ENCODE measurements at places on chromosomes 12 and 14. TPM values are rescaled to one million over a fixed set of nuclear protein-coding genes. Genes with fewer than 3 reads are reported as not detected.
A peak's percentile ranks its signal among the peaks of the same experiment; 100 is the strongest.

DNA sequence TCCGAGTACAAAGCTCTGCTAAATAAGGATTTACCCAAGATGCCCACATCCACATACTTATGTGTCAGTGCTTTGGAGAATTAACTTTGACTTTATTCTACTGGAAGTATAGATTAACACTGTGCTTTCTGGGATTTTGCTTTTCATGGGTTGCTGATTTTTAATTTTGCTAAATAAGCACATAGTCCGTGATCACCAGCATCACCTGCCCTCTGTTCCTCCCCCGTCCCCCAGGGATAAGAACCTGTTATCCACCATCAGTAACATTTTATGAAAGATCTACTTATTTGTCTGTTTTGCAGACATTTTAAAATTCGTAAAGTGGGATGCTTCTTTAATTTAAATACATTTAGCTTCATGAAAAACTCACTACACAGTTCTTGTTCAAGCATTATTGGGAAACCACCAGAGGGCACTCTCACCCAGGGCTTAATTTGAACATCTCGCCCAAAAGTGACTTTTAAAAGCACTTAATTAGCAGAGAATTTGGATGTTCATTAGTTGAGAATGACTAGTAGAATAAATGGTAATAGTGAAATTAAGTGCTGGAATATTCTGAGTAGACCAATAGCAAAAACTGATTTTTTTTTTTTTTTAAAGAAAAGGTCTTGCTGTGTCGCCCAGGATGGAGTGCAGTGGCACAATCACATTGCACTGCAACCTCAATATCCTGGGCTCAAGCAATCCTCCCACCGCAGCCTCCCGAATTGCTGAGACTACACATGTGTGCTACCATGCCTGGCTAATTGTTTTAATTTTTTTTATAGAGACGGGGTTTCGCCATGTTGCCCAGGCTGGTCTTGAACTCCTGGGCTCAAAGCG, 35.7 kb downstream of the MRPL42 start:
- DNase-seq: peak; percentile 67

- no peak for DNase-seq
Observed at GRCh38 chr14:104313674-104314073, 175.3 kb downstream of the KIF26A start.

- DNase-seq: no peak
Observed at GRCh38 chr12:47378222-47378582, 298.4 kb upstream of the AMIGO2 start.

DNA sequence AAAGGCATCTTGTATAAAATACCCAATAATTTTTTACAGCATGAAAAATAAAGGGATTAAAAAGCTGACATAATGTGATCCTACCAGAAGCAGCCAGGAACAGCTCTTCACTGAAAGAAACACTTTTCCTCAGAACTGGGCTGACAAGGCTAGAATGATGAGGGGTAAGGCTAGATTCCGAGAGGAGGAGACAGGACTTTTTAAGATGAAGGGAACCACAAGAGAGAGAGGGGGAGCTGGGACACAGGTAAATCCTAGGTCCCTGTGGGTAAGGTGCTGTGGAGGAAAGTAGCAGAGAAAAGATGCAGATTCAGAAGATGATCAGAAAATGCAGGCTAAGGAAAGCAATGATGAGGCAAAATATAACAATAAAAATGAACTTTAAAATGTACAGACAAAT, 29.5 kb downstream of the C2CD5 start:
- no peak for DNase-seq

DNA sequence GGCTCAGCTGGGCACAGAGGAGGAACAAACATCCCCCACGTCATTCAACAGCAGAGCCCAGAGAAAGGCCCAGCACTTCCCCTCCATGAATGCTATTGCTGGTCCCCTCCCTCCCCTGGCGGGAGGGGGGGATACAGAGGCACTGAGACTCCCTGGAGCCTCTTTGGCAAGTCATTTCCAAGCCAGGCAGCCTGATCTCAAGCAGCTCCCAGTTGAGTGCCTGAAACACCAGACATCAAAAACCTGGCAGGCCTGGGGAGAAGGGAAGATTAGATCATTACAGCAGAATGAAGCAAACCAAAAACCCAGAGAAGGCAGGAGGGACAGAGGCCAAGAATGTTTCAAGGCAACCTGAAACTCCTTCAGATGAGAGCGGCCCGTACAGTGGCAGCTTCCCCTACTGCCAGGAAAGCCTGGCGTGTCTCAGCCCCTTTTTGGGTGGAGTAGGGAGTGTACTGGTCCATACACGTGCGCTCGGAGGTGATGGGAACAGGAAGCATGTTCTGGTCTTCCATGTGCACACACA, 92.1 kb downstream of the LRRC74A start:
- DNase-seq: no peak

GRCh38 chr12:20350495-20350894, 17.8 kb upstream of the PDE3A start:
- no peak for DNase-seq

- DNase-seq: no peak
Observed at GRCh38 chr12:91017043-91017442, 12.3 kb upstream of the EPYC start.

DNA sequence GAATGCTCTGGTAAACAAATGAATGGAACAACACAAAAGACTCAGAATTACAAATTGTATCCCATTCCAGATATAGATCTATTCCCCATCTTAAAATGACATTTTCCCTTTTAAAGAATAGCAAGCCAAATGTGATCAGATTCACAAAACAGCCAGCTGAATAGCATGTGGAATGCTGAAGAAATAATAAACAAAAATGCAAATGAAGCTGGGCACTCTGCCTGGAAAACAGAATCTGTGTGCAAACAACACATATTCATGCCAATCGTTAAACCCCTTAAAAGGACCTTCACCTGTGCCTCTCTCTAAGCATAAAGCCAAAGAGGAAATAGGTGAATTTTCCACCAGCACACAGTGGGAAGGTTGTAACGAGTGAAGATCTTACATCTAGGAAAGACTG, 67.9 kb upstream of the PDZRN4 start:
- DNase-seq: no peak

GRCh38 chr14:32728976-32729375, 209.7 kb upstream of the NPAS3 start:
- no peak for DNase-seq

DNA sequence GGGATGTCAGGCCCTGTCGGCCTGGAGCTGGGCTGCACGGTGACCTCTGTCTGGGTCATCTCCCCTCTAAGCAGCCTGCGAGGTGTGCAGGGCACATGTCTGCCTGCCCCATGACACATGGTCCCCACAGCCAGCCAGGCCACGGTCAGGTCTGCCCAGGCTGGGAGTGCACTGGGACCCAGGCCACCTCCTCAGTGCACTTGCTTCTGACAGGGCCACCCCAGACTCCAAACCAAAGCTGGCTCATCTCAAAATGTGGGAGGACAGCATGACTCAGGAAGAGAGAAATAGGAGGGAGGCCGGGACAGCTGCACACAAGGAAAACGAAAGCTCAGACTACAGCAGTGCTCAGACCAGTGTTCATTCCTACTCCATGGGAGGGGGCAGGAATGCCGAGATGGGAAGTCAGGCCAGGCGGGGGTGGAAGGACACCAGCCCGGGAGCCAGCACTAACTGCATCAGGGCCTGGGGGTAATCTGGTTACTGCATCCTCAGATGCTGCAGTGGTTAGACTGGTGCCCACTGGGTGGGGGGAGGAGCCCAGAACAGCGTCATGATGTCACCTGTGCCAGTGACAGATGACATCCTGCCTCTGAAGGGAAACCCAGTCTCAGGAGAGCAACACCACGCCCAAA, 4.0 kb downstream of the P2RX2 start:
- peak; percentile 96 for DNase-seq

GRCh38 chr14:99315197-99315596, 43.2 kb upstream of the BCL11B start:
- no peak for DNase-seq

GRCh38 chr14:23033801-23034497, 751 bp downstream of the PSMB5 start:
- DNase-seq: no peak

- DNase-seq: no peak
Observed at GRCh38 chr12:47100160-47100559, 20.4 kb upstream of the AMIGO2 start.

DNA sequence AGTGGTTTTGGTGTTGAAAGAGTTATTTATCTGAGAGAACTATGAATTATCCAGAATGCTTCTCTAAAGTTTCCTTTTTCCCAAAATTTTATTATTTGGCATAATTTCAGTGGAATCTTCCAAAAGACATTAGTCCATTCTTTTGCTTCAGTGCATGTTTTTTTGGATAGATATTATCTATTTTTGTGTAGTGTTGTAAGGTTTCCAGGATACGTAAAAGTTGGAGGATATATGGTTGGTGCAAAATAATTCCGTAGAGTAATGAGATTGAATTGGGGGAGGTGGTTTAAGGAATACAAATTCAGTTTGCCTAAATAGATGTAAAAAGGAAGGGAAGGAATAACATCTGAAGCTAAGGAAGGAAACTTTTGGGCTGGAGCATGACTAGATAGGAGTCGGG, 186.6 kb downstream of the RGS6 start:
- no peak for DNase-seq

DNA sequence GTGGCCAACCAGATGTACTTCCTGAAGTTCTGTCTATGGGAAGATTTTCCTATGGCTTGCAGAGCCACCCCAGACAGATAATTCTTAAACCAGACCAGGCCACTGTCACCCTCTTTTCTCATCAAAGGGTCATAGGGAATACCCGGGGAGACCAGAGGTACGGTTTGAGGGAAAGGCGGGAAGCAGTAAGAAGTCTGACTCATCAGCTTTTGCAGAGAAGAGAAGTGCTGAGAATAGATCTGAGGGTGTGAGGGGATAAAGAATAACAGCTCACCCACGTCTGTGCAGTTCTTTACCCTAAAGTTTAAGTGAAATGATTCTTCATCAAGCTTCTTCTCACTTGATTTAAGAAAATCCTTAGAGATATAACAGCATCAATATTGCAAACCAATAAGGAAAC, 21.3 kb upstream of the POC1B start:
- no peak for DNase-seq

DNA sequence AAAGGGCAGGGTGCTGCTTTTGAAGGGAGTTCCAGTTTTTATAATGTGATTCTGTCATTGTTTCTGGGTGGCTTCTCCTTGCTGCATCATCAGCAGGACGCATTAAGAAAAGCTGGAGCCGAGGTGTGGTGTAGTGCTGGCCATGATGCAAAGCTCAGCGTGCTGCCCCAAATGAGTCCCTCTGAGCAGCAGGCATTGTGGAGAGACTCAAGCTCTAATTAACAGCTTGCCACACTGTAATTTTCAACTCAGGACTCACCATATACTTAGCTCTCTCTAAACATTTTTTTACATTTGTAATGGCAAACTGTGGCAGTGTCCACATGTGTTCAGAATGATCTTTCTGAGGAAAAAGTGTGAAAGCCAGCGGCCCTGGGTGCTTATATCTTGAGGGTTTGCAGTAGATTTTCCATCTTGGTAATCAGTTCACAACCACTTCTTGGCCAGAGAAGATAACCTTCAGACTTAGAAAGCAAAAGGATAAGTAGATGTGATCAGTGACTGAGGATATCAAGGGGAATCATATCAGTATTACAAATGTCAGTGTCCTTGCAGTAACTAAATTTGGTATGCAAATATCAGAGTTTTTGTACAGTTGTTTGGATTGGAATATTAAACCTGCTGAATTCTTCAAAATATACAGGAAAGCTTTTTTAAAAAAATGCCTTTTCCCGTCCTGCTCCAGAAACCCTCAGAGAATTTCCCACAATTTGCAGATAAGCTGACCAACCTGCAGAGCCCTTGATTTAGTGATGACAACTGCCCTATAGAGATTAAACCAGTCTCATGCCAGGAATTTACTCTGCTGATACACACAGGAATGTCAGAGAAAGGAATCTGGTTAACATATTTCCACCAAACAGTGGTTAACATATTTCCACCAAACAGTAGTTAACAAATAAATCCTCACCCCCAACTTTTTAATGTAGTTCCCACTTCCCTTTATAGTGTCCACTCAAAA, 63.6 kb downstream of the DAAM1 start:
- no peak for DNase-seq

GRCh38 chr12:6135071-6135470, 10.6 kb upstream of the VWF start:
- no peak for DNase-seq

- DNase-seq: no peak
Observed at GRCh38 chr12:71124835-71125460, 32.9 kb downstream of the TSPAN8 start.

- no peak for DNase-seq
Observed at GRCh38 chr14:95146079-95146771, 11.1 kb downstream of the DICER1 start.

- DNase-seq: no peak
Observed at GRCh38 chr12:48106681-48107613, 1.1 kb upstream of the SENP1 start.

- DNase-seq: peak; percentile 80
Observed at GRCh38 chr12:125861299-125862281, 796.4 kb downstream of the AACS start.

DNA sequence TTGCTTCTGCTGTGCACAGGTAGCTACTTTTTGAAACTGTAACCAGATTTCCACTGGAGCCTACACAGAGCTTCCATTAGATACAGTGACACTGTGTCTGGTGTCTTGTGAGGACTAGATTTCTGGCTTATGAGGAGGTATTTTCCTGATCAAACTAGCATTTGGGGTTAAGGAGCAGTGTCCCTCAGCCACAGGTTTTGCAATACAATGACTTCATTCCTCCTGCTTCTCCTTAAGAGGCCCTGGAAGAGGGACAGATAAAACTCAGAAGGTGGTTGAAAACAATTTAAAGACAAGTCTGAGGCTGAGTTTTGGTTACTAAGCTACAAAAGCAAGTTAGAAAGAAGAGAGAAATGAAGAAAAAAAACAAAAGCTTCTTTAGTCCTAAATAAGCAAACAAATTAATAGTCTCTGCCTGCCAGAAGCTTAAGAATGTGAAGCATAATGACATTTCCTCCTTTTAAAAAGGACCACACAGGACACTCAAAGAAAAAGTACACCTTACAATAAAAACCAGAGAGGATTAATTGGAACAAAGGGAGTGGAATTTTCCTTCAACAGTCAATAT, 53.0 kb downstream of the PKP2 start:
- no peak for DNase-seq

GRCh38 chr12:116159593-116160200, 117.8 kb downstream of the MED13L start:
- DNase-seq: no peak

Gene NOP9
- total RNA-seq: 25.7 TPM

Gene GPR84
- 1.7 TPM for total RNA-seq

Gene NUP107
- 34.4 TPM for total RNA-seq

Gene CARMIL3
- 1.4 TPM for total RNA-seq

Gene SERPINA9
- not detected for total RNA-seq

Gene LMNTD1
- total RNA-seq: not detected

Gene PTGER2
- total RNA-seq: 10.0 TPM

Gene GDF3
- total RNA-seq: 0.66 TPM

Gene YY1
- 60.4 TPM for total RNA-seq

Gene MYF5
- total RNA-seq: not detected

Gene TBC1D30
- total RNA-seq: 8.7 TPM

Gene KRT77
- not detected for total RNA-seq

Gene HSPA2
- total RNA-seq: 41.9 TPM

Gene GZMH
- total RNA-seq: 0.91 TPM

Gene USP5
- total RNA-seq: 75.5 TPM

Gene RERG
- 44.7 TPM for total RNA-seq

Gene RHOJ
- total RNA-seq: 20.0 TPM

Gene LRP1-AS
- total RNA-seq: not detected

Gene PPHLN1
- total RNA-seq: 51.9 TPM

Gene TPPP2
- total RNA-seq: not detected

Gene AGAP2
- total RNA-seq: 3.7 TPM

Gene ADCY4
- total RNA-seq: 57.5 TPM

Gene CLEC2A
- total RNA-seq: not detected

Gene ENDOU
- 0.91 TPM for total RNA-seq

Gene ACVRL1
- total RNA-seq: 88.4 TPM

Gene PIANP
- total RNA-seq: 0.63 TPM

Gene ETNK1
- 83.4 TPM for total RNA-seq

Gene CHGA
- total RNA-seq: 0.38 TPM

Gene ARPC3
- 204 TPM for total RNA-seq
